ENCODE measurements at places on chromosomes 11 and 22.

DNA sequence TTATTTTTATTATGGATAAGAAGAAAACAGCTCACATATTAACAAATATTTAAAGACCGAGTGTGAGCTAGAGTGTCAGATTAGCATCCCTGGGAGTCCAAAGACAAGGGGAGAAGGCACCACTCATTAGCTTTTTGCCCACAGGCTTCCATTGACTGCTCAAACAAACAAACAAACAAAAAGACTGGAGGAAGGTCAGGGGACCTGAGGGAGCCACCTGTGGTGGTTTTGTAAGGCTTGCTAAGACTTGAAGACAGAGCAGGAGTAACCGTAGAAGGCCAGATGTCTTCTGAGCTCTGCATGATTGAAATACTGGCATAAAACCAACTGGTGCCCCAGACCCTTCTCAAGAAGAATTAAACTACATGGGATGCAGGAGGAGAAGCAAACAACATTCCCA is 395.2 kb upstream of the CNTN5 start:
- no peak for DNase-seq

- DNase-seq = no peak
Observed at GRCh38 chr11:65662247-65662798, 393 bp downstream of the RELA start.

GRCh38 chr11:78310500-78310909 is 107.1 kb downstream of the GAB2 start:
- DNase-seq = no peak

GRCh38 chr22:22235558-22235957 is 9.0 kb upstream of the VPREB1 start:
- peak; percentile 30 for DNase-seq

DNA sequence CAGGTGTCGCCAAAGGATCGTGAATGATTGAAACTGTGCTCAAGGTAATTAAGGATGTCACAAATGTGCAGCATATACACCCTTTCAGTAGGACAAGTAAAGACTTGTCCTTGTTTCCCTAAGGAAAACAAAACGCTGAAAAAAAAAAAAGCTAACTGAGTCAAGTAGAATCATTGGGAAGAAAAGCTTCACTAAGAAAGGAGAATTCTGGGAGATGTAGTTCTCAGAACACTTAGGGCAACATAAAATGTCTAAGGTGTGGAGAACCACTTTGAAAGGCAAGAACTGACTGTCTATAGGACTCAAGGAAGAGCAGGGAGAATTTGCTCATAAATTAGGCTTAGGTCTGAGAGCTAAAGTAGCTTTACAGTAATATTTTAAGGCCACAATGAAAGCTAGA is 2.9 kb upstream of the OR5T1 start:
- no peak for DNase-seq

DNA sequence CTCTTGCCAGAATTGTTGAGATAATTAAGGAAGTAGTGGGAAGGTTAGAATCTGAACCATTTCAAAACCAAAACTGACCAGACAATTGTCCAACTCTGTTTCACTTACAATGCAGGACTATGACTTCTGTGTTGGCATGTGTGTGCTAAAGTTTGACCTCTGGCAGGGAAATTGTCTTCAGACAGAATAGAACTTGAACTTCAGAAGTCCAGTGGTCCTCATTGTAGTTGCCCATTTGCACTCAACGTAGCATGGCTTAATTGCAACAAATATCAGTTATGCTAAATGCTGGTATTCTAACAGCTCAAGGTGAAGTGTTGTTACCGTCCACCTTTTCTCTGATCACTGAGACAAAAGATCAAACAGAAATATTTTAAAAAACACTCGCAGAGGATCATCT is 47.2 kb downstream of the BLID start:
- DNase-seq = no peak

GRCh38 chr11:47181271-47181670 is 4.6 kb upstream of the ARFGAP2 start:
- DNase-seq = no peak

DNA sequence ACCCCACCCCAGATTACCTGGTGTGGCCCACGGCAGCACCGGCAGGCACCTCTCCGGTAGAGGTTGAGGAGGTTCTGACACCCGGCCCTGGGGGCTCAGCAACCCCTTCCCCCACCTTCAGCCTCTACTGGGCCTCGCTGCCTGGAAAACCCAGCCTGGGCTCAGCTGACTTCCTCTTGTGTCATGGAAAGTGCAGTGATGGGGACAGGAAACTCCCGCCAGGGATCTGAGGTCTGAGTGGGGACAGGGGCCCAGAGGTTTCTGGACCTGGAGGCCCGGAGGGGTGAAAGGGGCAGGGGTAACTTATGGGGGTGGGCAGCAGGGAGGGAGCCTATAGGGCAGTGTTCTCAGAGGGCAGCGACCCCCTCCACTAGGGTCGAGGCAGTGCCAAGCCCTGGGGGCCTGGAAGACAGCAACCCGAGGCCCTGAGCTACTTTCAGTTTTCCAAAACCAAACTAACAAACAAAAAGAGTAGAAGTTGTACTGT is 10.0 kb upstream of the CD5 start:
- no peak for DNase-seq

GRCh38 chr11:22976146-22976545 is 115.9 kb upstream of the CCDC179 start:
- DNase-seq = no peak

DNA sequence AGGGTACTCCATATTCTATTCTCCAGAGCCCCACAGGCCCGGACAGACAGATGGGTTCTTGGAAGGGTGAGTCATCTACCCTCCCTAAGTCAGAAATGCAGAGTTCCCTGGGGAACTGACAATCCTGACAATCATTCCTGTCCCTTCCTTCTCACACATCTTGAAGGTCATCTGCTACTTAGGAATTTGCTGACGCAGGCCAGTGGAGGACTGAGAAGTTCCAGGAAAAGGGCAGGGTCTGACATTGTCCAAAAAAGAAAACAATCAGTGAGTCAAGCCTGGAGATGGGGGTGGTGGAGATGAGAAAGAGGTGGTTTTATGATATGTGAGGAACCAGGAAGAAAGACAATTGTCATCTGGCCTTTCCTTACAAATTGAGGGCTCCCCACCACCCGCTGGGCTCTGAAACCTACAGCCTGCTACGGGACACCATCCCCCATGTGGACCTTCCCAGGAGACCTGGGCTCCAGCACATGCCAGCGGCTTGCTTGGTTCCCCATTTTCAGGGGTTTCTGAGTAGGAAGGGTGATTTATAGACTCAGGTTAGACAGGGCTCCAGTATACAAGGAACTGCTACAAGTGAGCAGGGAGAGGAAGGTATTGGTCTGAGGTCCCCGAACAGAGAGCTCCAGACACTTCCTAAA is 12.9 kb downstream of the CD59 start:
- no peak for DNase-seq

DNA sequence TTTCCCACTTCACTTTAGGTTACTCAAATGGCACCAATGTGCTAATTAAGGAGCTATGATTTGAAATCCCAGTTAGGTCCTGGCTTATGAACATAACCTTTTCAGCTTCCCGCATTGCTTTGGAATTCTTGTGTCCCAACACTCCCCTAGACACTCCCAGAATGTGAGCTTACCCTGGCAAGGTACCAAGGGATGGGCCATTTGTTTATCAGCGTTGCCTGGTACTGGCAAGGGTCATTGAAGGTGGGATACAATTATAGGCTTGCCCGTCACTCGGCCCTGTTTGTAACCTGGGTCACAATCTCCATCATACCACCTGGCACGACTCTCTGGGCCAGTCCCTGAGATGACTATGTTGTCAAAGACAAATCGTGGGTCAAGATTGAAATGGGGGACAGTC is 5.4 kb downstream of the CSRP3 start:
- no peak for DNase-seq

DNA sequence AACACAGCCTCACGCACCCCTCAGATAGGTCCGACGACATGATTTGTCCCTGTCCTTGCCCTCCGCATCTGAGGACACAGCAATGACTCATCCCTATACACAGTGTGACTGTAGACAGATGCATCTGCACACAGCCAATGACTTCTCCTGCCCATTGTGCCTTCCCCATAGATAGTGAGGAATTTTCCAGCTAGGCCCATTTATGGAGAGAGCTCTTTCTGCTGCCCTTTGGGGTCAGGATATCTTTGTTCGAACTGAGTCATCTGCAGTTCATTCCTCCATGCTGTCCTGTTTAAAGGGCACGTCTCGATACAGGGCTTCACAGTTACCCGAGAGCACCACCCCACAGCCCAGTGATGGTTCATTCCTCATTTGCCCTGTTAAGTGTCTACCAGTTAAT is 96.7 kb downstream of the LARGE1 start:
- no peak for DNase-seq

DNA sequence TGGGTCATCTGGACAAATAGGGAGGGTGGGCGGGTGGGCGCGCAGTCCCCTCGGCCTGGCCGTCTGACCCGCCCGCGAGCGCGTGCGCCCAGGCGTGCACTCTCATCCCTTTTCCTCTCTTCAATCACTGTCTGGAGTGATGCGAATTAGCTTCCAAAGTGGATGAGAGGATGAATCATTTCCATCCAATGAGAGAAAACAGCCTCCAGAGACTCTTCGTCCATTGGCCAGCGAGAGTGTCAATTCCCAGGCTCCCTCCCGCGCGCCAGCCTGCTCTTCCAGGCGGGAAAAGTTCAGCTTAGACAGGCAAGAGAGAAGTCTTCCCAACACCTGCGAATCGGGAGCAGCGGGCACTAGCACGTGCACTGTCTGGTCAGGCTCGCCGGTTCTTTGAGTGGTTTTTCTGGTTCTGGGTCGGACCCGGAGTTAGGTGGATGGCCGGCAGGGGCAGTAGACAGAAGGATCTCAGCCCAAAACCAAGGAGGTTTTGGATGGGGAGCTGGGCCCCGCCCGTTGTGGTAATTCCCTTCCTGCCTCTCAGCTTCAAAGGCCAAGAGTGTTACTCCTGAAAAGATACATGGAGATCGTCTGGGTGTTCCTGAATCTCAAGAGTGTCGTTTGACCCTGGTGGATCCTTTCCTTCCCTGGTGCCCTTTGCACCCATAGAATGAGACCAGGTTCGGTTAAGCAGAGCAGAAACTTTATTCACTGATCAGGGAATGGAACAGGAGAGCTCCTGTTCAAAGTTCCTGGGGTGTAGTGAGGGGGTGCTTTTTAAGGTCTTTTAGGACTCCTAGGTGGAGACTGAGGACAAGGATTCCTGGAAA is 33.4 kb upstream of the GLYATL1 start:
- DNase-seq = peak; percentile 76

- no peak for DNase-seq
Observed at GRCh38 chr11:28520291-28520690, 412.1 kb downstream of the METTL15 start.

DNA sequence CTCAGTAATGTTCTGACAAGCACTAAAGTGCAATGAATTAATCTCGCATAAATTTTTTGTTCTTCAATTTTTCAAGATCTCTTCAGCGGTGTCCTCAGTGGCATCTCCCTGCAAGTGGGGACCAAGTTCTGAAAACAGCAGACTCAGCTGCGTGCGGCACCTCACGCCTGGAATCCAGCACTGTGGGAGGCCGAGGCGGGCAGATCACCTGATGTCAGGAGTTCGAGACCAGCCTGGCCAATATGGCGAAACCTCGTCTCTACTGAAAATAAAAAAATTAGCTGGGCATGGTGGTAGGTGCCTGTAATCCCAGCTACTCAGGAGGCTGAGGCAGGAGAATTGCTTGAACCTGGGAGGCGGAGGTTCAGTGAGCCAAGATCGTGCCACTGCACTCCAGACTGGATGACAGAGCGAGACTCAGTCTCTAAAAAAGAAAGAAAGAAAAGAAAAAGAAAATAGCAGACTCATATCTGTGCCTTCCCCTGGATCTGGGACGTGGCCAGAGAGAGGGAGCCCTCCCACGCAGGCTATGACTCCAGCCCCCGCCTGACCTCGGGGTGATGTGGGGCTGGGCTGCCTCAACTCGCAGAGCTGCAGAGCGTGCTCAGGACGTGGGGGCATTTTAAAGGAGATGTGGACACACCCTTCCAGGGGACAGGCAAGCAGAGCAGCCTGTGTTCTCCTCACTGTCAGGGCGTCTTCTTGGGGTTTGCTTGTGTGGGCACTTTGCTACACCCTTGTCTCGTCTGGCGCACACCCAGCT is 346.6 kb downstream of the BRD1 start:
- no peak for DNase-seq

DNA sequence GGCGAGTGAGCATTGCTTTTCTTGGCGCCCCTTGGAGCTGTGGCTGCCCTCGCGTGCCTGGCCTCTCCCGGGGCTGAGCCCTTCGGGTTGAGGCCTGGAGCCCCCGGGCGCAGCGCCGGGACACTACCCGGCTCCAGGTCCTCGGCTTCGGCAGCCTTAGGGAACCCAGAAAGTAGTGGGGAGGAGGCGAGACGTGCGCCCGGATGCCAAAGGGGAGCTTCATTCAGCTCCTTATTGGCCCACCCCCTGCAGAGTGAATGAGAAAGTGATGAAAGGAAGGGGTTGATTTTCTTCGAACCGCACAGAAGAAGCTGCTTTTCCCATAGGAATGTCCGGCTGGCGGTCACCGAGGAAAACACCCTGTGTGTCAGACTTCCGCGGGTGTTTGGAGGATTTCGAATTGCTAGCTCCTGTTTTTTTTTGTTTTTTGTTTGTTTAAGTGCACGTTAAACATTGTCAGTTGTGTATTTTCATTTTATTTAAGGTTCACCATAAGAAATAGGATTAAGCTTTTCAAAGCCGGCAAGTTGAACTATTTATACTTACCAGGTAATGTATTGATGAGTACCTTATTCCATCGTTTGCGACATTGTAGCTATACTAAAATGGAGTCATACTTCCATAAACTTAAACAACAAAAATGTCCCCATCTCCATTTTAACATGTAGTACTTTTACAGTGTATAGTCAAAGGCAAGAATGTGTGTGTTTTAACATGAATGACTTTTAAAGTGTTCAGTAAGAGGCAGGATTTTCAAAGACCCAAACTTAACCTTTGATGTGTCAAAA is 841 bp upstream of the EIF4G2 start:
- peak; percentile 40 for DNase-seq

- no peak for DNase-seq
Observed at GRCh38 chr11:130555251-130555841, 106.9 kb downstream of the ADAMTS15 start.

DNA sequence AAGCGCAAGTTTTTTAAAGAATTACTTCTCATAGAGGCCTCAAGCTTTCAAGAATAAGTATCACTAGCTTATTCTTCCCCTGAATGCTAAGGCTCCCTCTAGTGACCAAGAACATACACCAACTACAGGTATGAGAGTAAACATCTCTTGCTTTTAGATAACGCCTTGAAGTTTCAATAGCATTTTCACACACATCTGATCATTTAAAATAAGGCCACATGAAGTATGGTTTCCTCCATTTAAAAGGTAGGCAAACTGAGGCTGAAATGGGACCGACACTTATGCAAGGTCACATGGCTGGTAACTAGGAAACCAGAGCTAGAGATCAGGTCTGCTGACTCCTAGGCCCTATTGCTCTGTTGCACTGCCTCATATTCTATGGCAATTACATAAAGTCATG is 66.5 kb downstream of the CCDC34 start:
- no peak for DNase-seq

GRCh38 chr11:133669371-133670053 is 137.2 kb upstream of the OPCML start:
- no peak for DNase-seq

DNA sequence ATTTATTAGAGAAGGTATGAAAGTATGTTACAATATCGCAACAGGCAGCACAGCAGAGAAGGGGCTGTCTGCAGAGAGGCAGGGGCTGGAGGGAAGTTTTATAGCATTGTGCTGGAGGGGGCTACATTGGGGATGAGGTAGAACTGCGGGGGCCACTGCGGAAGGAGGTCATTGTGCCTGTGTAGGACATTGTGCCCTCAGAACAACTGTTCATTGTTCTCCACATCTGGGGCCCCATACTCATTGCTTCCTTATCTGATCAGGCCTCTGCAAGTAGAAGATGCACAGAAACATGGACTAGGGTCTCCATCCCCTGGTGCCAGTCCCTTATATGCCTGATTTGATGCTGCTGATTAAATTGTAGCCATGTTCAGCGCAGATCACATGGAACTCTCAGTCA is 12.1 kb downstream of the NADSYN1 start:
- no peak for DNase-seq

Data from dorsolateral prefrontal cortex (tissue), 122 donors.